Activated CD8-positive, alpha-beta T cell treated with anti-CD3 and anti-CD28 coated beads, Interleukin-2, amount 10 ng/mL, durations not matched to agents 7 days and 5 days (primary cell): ENCODE measurements at places on chromosomes 12 and 14.

- DNase-seq = no peak
Observed at GRCh38 chr12:118846416-118846815, 134.9 kb upstream of the SRRM4 start.

DNA sequence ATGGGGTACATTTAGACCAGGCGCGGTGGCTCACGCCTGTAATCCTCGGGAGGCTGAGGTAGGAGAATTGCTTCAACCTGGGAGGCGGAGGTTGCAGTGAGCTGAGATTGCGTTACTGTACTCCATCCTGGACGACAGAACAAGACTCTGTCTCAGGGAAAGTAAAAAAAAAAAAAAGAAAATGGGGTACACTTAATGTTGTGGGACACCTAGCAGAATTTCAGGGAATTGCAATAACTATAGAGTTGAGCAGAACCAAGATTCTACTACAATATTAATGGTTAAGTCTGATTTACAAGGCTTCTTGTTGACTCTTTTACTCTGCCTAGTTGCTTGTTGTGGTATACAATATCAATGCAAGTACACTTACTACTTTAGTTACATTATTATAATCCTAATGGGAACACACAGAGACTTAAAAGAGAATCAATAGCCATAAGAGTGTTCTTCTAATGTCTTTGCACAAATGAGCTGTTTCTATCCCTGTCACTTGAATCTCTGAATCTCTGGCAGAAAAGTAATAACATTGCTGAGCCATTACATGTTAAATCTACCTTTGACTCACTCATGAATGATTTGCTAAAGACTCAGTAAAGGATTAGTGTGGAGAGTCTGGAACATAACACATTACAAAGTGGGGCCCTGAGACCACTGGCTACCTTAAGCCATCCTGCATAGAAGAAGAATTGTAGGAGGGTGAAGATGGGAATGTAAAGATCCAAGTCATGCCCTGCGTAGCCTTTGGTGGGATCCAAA lies 22.7 kb downstream of the BEST3 start:
- no peak for DNase-seq

- no peak for DNase-seq
Observed at GRCh38 chr14:76153919-76154318, 2.2 kb downstream of the GPATCH2L start.

DNA sequence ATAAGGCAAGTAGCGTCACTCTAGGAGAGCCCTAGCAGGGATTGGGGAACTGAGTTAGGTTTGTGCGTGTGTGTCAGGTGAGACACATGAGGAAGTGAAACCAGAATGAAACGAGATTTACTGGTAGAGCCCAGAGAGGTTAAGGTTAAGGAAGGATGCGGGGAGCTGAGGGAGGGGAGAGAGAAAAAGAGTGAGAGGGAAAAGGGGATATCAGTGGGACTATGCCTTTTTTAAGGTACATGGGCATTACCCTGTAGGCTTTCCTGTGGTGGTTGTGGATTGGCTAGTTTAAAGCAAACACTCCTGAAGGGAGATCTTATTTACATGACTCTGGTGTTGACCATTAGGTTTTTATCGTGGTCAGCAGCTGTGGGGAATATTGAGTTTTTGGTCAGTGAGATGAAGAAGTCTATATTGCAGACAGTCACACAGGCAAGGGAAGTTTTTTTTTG lies 13.9 kb downstream of the ZDHHC17 start:
- DNase-seq = no peak

DNA sequence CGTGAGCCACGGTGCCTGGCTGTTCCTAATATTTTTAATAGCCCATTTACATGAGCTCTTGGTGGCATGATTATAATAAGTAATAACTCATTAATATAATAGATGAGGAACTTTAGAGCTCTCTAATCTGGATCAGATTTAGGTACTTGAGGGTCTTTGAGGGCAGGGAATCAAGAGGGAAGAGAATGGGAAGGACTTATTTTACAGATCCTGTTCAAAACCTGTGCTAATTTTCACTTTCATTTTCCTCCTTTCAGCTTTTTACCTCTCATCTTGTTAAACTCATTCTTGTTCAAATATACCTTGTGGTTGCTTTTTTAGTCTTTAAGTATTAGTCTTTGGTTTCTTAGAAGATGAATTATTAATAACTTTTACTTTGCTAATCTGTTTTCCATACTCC lies 5.6 kb downstream of the NECAP1 start:
- no peak for DNase-seq

GRCh38 chr12:54384591-54385041 lies at the start of gene ZNF385A:
Gene ZNF385A (minus strand): TSS chr12:54384733. CDS start chr12:54384514, 219 bp downstream.
- DNase-seq = no peak
